ENCODE measurements at places on chromosomes 16 and 17. TPM values are rescaled to one million over a fixed set of nuclear protein-coding genes. Genes with fewer than 3 reads are reported as not detected.

Gene NPW
- not detected for total RNA-seq

GRCh38 chr17:32490101-32490482 is 3.3 kb downstream of the CDK5R1 start:
- DNase-seq: no peak

GRCh38 chr16:69861292-69862030 is 89.7 kb upstream of the CLEC18A start:
- DNase-seq: peak; percentile 90

GRCh38 chr17:78341559-78342448 is 18.1 kb downstream of the SOCS3 start:
- DNase-seq: peak; percentile 81

Data from fibroblast of the aortic adventitia (primary cell).